ENCODE measurements at places on chromosomes 7 and 10.

DNA sequence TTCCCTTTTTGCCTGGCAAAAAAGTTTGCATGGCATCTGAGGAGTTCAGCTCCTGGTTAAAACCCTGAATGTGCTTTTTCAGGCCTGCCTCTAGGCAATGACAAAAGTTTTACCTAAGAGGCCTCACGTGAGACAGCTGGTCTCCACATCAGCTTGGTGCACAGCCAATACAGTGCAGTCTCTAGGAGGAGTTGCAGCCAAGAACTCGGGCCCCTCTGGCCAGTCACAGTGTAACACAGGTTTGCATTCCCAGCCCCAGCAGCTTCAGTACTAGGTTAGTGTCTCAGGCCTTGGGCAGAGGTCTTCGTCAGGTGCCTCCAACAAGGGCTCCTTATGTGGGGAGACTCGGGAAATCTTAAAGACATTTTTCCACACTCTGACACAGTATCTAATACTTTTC is 771.7 kb downstream of the SORCS1 start:
- no peak for DNase-seq

- DNase-seq, result no peak
These were observed 6.2 kb downstream of the CCDC6 start for GRCh38 chr10:59900048-59900727.

DNA sequence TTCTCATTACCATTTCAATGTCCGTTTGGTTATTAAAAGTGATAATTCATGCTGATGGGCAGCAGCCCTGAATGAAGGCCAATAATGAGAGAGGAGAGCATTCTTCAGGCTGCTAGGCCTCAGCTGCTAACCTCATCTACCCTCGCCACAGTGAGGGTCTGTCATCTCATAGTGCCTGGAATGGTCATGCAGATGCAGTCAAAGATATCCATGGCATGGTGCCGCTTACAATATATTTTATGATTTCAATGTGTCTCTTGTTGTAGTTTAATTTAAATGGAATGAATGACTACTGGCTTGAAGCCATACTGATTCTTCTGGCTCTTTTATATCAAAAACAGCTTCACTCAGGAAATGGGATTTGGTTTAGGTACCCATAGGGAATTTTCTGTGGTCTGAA is 126.9 kb downstream of the SLC16A9 start:
- DNase-seq, result no peak

DNA sequence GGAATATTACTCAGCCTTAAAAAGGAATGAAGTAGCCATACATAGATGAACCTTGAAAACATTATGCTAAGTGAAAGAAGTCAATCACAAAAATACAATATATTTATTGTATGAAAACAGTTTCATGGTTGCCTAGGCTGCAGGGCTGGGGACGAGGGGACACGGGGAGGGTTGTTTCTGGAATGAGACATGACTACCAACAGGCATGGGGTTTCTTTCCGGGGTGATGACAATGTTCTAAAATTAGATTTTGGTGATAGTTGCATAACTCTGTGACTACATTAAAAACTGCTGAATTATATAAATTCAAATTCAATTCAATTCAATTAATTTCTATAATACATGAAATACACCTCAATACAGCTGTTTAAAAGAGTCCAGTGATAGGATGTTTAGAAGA is 88.0 kb downstream of the ARHGAP22 start:
- no peak for DNase-seq

GRCh38 chr10:120138689-120139088 is 246.2 kb downstream of the SEC23IP start:
- no peak for DNase-seq

DNA sequence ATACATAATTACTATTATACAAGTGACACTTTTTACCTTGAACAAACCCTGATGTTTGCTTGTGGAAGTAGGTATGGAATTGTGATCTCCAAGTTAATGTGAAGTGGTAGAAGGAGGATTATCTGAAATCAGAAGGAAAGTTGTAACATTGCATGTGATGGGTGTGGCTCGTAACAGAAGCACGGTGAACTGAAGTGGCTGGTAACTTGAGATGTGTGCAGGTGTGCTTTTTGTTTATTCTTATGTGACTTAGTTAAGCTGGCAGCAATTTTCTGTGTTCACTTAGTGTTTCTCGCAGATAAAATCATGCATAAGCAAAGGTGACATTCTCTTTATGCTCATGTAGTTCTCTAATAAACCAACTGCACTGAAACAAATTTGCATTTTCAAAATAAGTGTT is 82.3 kb downstream of the ZEB1 start:
- DNase-seq, result no peak

- DNase-seq, result no peak
These were observed 417.0 kb upstream of the PFKP start for GRCh38 chr10:2650328-2650727.

DNA sequence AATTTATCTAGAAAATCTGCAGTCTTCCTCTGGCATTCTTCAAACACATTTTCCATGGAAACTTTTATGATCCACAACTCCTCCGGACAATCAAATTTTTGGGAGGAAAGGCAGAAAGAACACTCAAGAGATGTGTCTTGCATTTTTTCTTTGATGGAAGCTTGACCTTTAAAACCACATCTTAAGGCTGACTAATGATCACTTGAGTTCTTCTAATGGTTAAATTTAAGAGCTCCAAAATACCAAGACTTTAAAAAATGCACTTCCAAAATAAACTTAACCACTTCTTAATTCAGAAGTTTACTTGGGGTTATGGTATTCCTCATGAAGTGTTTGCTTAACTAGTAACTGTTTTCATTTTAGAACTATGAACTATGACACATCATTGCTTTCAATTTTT is 43.3 kb downstream of the ETV1 start:
- DNase-seq, result no peak
